ENCODE measurements at places on chromosomes 5 and 9.

DNA sequence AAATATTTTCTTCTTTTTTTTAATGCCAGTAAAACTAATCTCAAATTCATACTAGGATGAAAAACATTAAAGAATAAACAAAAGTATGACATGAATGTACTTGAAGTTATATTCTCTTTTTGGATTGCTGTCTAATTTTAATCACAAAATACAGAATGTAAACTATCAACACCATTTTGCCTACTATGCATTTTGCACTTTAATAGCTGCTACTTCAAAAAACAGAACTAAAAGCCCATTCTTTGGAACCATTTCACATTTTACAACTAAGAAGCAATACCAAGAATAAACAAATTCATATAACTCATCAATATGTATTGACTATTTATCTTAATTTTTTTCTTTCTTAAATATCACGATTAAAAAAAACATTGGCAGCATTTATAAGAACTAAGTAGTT lies 58.1 kb downstream of the ADAMTS6 start:
- no peak for DNase-seq

- no peak for DNase-seq
Measured at GRCh38 chr5:132274050-132274792, 16.7 kb downstream of the PDLIM4 start.

- DNase-seq: no peak
Measured at GRCh38 chr5:116573279-116573701, 1.3 kb downstream of the SEMA6A start.

- no peak for DNase-seq
Measured at GRCh38 chr5:124103671-124104070, 591.7 kb downstream of the CSNK1G3 start.

- DNase-seq: no peak
Measured at GRCh38 chr5:162801235-162801634, 636.2 kb upstream of the CCNG1 start.

- DNase-seq: no peak
Measured at GRCh38 chr9:86354818-86355309, 654 bp upstream of the TUT7 start.

- no peak for DNase-seq
Measured at GRCh38 chr5:145681686-145682085, 153.5 kb downstream of the PRELID2 start.

DNA sequence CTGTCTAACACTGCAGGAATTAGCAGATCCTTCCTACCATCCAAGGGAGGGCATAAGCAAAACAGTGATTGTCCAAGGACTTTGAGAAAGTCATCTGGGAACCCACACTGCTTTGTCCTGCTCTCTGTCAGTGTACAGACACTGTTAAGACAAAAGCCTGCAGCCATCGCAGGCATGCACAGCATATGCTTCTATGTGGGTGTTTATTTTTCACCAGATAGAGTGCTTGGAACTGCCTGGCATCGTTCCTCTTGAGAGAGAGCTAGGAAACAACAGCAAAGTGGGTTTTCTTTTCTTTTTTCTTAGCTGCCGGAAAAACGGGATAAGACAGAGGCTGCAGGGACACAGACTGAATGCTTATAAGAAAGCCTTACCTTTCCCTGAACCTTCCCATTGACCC lies 212.3 kb downstream of the ICE1 start:
- DNase-seq: no peak

GRCh38 chr9:104143550-104143910 lies 49.4 kb downstream of the SMC2 start:
- no peak for DNase-seq

DNA sequence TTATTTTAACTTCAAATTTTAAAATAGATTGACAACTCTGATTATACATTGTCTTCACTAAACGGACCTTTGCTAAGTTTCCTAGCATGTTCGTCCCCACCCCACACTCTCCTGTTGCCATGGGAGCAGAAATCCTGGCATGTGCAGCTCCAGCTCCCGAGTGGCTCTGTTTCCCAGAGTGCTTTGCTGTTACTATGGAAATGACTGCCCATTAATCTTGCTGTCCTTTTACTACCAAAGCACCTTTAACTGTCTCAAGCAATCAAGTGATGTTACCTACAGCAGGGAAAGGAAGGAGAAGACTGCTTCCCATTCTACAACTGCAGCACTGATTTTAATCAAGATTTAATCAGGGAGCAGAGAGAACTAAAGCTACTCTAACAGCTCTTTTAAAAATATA lies 212.0 kb upstream of the KIF2A start:
- no peak for DNase-seq

DNA sequence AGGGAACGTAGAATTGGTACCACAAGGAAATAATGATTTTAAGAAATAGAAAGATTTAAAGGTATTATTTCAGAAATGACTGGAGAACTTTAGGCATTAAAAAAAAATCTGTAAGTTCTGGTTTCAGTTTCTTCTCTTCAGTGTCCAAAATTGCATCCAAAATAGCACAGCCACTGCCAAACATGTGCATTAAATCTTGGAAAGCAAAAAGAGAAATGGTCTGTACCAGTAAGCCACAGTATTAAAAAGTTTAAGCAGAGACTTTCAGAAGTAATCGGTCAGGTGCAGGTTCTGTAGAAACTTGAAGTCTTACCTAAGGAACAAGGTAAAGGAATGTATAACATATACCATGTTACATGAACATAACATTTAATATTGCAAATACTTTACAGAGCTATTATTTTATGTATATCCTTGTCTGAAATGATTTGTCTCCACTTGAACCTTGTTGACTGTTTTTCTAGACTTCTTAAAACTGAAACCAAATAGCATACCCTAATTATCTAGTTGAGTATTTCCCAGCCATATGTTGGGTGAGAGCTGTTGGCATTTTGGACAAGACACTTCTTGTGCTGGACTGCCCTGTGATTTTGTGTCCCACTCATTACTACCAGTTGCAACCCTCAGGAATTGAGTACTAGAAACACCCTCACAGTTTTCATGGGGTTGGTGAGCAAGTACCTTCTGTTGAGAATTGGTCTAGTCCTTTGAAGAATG lies 32.1 kb downstream of the NIPBL start:
- DNase-seq: no peak

- no peak for DNase-seq
Measured at GRCh38 chr5:150517272-150518152, 9.6 kb downstream of the NDST1 start.

GRCh38 chr9:5800969-5801738 lies 31.8 kb downstream of the ERMP1 start:
- no peak for DNase-seq

- no peak for DNase-seq
Measured at GRCh38 chr5:53071738-53072137, 37.8 kb downstream of the MOCS2 start.

GRCh38 chr9:135990468-135991429 lies 29.6 kb upstream of the UBAC1 start:
- no peak for DNase-seq

DNA sequence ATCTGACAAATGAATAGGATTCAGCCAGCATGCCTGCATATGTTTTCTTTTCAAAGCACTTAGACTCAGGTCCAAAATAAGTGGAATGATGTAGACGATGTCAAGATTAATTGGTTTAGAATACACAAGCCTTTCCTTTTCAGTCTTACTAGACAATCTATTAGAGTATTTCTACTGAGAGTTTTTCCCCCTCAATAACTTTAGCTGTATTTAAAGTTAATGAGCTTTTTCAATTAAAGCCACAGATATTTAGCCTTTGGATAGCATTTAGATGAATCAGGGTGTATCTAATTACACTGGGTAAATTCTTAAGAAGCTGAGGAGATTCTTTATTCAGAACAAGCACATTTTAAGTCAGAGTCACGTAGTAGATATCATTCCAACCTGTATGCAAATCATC lies 198.7 kb upstream of the MPDZ start:
- DNase-seq: no peak

- no peak for DNase-seq
Measured at GRCh38 chr9:136043441-136043991, 51.6 kb downstream of the NACC2 start.

DNA sequence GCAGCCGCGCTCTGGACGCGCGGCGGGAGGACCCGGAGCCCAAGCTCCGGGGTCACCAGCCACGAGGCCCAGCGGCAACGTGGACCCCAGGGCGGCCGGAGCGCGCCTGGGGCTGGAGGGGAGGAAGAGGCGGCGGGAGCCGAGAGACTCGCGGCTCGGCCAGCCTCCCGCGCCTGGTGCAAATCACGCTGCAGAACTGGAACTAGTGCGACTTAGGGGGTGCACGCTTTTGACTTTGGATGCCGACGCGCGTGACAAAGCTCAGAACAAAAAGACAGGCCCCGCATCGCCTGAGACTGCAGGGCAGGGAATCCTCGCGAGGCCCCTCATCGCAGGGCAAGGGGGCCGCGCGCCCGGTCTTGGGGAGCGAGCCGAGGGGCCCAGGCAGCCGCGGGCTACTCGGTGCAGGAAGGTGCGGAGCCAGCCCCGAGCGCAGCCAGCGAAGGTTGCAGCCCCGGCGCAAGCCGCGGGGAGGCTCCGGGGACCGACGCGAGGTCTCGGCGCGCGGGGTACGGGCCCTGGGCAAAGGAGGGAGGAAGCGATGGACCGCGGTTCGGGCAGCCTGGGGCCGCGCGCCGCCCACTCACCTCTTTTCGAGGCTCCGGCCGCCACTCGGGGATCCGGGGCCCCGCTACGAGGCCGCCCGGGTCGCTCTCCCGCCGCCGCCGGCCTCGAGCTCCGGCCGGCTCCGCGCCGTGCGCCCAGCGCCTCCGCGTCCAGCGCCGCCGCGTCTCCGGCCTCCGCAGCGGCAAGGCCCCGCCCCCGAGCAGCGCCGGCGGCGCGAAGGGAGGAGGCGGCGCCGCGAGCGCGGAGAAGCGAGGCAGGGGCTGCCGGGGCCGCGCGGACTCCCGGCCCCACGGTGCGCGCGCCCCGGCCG lies at the start of gene GOLM1:
TSS of gene GOLM1 (minus strand) at position 735 of the 877 bp plus-strand sequence. CDS start 20,238 bp downstream, outside the sequence.
- no peak for DNase-seq

- no peak for DNase-seq
Measured at GRCh38 chr9:4572184-4572826, 82.0 kb downstream of the SLC1A1 start.

DNA sequence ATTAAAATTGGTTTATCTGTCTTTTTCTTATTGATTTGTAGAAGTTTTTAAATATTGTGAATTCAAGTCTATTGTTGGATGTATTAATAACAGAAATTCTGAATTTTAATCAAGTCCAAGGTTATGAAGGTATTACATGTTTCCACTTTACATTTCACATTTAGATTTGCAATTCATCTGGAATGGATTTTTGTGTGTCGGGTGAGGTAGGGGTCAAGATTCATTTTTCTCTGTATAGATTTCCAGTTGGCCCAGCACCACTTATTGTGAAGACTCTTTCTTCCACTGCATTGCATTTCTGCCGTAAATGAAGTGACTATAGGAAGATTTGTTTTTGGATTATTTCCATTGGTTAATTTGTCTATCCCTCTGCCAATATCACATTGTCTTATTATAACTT lies 35.5 kb upstream of the DMRT2 start:
- no peak for DNase-seq

DNA sequence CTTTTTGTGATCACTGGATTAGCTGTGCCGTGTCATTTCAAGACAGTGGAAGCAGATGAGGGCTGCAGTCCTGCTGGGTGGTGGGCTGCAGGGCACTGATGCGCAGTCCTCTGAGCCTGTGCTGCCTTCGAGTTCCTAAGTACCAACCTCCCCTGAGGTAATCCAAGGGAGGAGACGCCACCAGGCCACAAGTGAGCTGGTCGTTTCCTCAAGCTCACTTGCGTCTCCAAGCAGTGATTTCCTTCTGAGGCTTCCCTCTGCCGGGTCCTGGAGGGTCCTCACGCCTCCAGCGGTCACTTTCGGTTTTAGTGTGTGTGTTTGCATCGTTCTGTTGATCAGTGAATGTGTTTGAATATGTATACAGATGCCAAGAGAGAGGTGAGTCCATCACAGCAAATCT lies 115.7 kb downstream of the TRIO start:
- no peak for DNase-seq

- no peak for DNase-seq
Measured at GRCh38 chr5:103174147-103174546, 54.0 kb downstream of the PPIP5K2 start.

GRCh38 chr9:124506931-124507879 lies at the start of gene NR5A1:
TSS of gene NR5A1 (minus strand) at chr9:124507399. CDS start at chr9:124503395, 4,004 bp downstream.
- no peak for DNase-seq

DNA sequence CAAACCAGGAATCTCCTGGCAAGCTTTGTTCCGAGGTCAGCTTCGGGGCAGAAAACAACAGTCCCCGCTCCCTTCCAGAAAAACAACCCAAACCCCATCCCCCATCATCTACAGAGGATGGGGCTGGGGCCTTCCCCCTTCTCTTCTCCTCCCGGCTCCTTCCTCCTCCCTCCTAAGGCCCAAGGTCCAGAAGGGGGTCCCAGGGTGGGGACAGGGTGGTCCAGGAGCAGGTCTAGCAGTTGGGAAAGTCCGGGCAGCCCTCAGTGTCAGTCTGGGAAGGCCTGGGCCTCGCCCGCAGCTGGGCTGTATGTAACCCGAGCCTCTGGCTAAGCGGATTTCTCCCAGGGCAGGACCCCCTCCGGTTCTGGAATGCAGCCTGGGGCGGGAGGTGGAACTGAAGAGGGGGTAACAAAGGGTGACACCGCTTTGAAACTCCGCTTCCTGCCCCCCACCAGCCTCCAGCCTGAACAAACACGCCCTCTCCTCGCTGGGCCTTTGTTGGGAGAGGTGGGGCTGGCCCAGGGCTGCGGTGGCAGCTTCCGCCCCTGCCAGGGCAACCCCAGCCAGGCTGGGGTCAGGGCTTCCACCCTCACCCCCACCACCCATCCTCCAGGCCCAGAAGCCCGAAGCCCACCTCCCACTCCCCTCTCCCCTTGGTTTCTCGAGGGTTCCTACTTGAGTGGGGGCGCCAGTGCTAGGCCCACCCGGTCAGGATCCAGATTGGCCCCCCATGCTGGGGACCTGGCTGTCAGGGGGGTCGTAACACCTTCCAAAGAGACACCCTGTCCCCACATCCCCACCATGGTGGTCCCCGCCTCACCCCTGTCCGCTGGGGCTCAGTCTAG lies 63.5 kb downstream of the C9orf50 start:
- no peak for DNase-seq

DNA sequence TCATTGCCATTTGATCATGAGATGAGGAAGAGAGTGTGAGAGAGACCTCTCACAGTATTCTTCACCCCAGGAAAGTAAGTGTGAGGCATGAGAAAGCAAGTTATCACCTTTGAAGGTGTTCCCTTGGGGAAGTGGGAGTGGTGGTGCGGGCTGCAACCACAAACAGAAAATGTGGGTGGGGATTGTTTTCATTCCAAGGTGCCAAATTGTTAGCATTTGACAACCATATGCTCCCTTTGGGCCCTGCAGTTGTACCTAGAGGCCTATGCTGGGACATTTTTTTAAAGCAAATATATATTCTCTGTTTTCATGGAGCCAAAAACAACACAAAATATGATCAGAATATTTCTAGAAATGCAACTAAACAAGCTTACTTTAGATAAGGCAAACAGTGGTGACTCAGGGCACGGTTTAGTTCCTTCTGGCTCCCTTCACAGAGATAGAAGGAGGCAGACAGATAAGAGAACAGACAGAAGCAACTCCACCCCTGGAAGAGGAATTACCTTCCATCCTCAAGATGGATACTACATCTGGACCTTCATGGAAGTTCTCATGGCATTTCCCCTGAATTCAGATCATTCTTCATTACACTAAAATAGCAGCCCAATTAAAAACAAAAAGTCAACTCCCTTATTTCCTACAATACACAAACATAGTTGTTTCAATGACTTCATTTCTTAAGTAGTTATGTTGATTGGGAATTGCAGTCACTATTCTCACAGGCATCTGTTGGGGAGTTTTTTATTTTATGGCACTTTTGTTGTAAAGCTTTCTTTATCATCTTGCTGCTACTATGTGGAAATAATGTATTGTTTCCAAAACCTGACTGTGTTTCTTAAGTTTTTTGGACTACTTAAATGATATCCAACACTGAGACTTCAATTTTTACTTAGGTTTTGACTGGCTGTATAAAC lies 416.6 kb downstream of the PLK2 start:
- no peak for DNase-seq

Data from stimulated activated CD8-positive, alpha-beta memory T cell treated with anti-CD3 and anti-CD28 coated beads, Interleukin-15, amount 100 ng/mL, for 1 hour (primary cell).